ENCODE measurements at places on chromosomes 2 and 18.

DNA sequence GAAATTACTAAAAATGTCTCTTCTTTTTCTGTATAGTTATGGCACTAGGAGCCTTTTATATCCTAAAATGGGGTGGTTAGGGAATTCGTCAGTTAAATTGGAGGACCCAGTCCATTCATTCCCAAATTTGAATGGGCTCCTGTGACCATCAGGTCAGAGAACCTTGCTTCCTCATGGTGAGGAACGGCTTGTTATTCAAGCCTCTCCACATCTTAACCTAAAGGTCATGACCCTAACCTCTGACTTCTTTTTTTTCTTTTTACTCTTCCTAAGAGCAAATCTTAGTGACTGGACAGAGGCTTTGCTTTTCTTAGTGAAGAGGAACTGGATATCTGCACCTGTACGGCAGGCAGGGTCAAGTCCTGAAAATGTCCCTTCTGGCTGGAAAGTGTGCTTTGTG, 53.1 kb downstream of the GREB1L start:
- DNase-seq: no peak

- no peak for DNase-seq
Measured at GRCh38 chr18:58682429-58683069, 11.3 kb downstream of the MALT1 start.

GRCh38 chr2:56286936-56287335, 103.1 kb downstream of the CCDC85A start:
- DNase-seq: no peak

- DNase-seq: no peak
Measured at GRCh38 chr2:46643951-46644350, 164.6 kb downstream of the TMEM247 start.

GRCh38 chr2:40579247-40579646, 127.4 kb upstream of the SLC8A1 start:
- no peak for DNase-seq

- DNase-seq: no peak
Measured at GRCh38 chr18:3057526-3057925, 44.6 kb upstream of the LPIN2 start.

- DNase-seq: no peak
Measured at GRCh38 chr18:57446322-57446721, 11.1 kb downstream of the ONECUT2 start.

DNA sequence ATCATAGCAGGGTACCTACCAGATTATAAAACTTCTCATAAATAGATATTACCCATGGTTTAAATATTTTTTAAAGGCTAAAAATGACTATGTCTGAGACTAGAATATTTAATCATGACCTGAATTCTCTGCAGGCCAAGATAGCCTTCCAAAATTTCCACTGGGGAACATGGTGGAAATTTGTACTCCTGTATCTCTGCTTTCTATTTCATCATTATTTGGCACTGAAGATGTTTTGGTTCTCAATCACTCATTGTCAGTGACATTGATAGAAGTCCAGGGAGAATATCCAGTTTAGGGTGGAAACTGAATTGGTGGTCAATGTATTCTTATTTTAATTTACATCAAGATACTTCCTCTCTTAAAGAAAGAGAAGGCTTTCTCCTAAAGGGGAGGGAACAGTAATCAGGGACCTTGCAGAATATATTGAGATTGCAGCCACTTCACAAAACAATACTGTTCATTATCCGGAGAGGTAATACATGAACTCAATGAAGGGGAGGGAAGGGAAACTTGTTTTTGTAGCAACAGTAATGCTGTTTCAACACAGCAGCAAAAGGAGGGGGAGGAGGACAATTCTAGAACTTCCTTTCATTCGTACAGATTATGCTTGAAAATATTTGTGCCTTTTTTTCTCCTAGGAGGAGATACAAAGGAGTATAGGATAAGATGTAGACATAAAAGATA, 34.1 kb downstream of the EEF1B2 start:
- no peak for DNase-seq

- no peak for DNase-seq
Measured at GRCh38 chr2:71880846-71881610, 266.6 kb downstream of the CYP26B1 start.

DNA sequence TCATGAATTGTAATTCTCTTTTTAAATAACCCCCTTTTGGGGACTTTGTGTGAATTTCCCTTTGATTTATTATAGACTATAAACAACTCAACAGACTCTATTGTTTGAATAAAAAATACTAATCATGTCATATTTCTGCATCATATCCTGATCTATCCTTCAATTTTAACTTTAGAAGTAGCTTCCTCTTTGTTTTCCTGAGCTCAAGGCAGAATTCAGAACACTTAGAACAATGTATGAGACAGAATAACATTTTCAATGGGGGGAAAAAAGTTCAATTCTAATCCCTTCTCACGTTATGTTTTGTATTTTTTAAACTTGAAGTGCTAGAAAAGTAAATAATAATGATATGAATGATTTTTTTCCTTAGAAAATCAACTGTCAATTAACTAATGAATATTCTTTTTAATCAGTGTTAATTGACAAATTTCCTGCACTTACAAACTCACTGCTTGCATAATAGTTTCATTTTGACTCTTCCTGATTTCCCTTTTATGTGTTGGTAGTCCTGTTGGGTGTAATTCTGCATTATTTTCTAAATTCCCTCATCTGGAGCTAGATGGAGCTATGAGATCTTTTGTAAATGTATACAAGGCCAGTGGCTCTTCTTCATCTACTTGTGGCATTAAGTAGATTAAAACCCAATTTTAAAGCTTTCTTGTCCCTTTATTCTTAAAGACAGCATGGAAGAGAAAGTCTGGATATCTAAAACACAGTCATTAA, 326.1 kb downstream of the PARD3B start:
- DNase-seq: no peak

DNA sequence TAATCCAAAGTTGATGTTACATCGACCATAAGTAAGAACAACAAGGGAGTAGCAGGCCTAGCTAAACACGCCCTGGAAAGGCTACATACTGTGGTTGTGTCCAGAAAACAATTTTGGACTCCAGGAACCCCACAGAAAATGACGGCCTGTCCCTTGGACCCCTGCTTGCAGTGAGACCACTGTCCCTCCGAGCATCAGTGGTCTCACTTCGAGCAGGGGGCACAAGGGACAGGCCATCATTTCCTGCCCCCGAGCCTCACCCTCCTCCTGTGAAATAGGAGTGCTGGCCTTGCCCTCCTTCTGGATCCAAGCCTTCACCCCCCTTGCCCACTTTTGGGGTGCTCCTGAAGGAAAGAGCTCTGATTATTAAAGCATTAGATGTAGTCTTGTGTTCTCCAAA, 144.4 kb downstream of the CTIF start:
- DNase-seq: no peak

- DNase-seq: peak; percentile 60
Measured at GRCh38 chr18:24426398-24427294, at the start of gene IMPACT. TSS of gene IMPACT (plus strand) at chr18:24426670. CDS start at chr18:24426757, 87 bp downstream.

GRCh38 chr2:68828887-68829708, 42.1 kb downstream of the BMP10 start:
- DNase-seq: no peak

- no peak for DNase-seq
Measured at GRCh38 chr2:200975672-200976071, 12.2 kb upstream of the ORC2 start.

DNA sequence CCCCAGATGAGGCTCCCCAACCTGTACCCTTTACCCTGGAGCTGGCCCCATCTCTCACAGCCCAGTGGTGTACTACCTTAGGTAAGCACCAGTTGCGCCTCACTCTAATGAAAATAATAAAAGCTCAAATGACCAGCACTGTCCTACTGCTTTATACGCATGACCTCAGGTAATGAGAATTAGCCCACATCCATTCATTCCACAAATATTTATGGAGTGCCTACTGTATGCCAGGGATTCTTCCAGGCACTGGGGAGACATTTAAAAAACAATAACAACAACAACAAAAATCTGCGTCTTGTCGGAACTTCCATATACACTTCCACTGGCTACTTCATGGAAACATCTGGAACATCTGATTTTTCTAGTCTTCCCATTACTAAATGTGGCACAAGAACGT, 20.8 kb downstream of the HPCAL1 start:
- no peak for DNase-seq

GRCh38 chr2:145652571-145653545, 1132.9 kb upstream of the ZEB2 start:
- no peak for DNase-seq

DNA sequence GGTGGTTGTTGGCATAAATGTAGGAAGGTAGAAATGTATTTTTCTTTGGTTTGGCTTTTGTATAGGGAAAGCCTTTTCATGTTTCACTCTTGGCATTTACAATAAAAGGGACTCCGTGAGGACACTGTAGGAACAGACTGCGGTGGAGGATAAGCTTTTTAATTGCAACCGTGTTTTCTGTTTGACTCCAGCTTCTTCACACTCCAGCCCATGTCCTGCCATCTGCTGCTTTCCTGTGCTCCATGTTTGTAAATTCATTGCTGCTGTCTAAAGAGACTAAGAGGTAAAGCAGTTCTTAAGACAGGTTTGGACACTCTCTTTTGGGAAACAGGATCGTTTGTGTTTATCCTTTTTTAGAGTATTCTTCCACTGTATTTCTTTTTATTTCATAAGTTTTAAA, 33.3 kb downstream of the WDR75 start:
- DNase-seq: no peak

GRCh38 chr2:241091734-241092445, 10.2 kb downstream of the MTERF4 start:
- DNase-seq: no peak

- DNase-seq: no peak
Measured at GRCh38 chr18:61901323-61901986, 8.6 kb upstream of the RNF152 start.

DNA sequence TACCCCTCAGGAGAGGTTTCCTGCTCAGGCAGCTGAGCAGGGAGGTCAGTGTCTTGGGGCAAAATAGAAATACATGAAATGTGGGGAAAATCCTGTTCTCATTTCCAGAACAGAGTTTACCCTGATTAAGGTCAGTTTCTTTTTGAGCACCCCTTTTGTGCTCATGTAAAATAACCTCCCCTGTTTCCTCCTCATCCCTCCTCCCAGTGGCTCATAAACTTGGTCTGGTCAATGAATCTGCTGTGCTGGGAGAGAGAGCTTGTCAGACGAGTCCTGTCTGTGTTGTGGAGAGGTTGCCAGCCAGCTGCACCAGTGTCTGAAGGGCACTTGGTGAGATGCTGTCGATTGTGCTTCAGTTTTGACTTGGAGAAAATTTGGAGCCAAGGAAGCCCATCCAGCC, 48.6 kb downstream of the NTSR2 start:
- DNase-seq: no peak

All from activated CD8-positive, alpha-beta memory T cell treated with anti-CD3 and anti-CD28 coated beads for 4 hours (primary cell).